ENCODE measurements at places on chromosomes 7 and 10.

GRCh38 chr10:71382757-71383156 lies 14.0 kb upstream of the CDH23 start:
- no peak for DNase-seq

GRCh38 chr10:28503114-28503513 lies 29.8 kb upstream of the WAC start:
- peak; percentile 3 for DNase-seq

- no peak for DNase-seq
Measured at GRCh38 chr7:135262623-135263320, 29.1 kb downstream of the STRA8 start.

GRCh38 chr7:25894002-25894901 lies 257.7 kb upstream of the NFE2L3 start:
- DNase-seq, result peak; percentile 24

DNA sequence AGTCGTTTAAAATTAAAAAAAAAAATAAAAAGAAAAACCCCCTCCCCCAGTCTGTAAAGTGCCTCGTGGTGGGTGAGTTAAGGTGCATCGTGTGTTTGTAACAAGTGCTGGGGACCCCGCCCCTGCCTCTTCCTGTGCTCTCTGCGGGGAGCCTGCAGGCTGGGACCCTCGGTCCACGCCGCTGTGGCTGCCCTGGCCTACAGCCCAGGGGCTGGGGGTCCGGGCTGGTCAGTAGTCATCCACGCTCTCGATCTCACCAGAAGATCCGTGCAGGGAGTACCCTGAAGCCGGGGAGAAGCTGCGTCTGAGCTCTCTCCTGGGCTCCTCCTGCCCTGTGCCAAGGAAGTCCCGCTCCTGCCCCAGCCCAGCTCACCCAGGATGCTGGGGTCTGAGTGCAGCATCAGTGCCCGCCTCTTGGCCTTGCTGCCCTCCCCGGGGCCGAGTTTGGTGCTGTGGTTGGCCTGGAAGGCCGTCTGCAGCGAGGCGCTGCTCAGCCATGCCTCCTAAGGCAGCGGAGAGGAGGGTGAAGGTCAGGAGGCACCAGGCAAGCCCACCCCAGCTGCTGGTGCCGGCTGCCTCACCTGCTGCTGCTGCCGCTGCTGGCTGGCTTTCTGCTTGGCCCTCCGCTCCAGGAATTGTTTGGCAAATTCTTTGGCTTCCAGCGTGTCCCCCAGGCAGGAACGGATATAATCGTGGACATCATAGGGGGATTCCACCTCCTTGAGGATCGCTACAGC lies 8.1 kb downstream of the GNB2 start:
- no peak for DNase-seq

DNA sequence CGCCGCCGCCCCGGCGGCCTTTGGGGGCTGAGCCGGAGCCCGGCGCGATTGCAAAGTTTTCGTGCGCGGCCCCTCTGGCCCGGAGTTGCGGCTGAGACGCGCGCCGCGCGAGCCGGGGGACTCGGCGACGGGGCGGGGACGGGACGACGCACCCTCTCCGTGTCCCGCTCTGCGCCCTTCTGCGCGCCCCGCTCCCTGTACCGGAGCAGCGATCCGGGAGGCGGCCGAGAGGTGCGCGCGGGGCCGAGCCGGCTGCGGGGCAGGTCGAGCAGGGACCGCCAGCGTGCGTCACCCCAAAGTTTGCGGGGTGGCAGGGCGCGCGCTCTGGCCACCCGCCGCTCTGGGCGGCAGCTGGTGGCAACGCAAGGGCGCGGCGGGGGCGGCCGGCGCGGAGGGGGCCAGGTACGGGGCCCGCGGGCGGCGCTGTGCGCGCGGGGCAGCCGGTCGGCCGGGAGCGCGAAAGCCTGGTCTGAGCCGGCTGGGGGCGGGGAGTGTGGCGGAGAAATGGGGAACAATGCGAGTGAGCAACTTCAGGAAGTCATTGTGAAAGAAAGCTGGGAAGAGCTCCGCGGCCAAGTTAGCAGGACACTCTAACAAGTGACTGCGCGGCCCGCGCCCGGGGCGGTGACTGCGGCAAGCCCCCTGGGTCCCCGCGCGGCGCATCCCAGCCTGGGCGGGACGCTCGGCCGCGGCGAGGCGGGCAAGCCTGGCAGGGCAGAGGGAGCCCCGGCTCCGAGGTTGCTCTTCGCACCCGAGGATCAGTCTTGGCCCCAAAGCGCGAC lies at the start of gene IKZF1:
IKZF1 (plus strand) TSS at position 588 of the 782 bp plus-strand sequence. CDS start 14,346 bp downstream, outside the sequence.
- no peak for DNase-seq

- no peak for DNase-seq
Measured at GRCh38 chr10:80154626-80154977, 22.1 kb downstream of the PLAC9 start.

GRCh38 chr10:1461016-1461415 lies 276.3 kb downstream of the ADARB2 start:
- DNase-seq, result no peak

DNA sequence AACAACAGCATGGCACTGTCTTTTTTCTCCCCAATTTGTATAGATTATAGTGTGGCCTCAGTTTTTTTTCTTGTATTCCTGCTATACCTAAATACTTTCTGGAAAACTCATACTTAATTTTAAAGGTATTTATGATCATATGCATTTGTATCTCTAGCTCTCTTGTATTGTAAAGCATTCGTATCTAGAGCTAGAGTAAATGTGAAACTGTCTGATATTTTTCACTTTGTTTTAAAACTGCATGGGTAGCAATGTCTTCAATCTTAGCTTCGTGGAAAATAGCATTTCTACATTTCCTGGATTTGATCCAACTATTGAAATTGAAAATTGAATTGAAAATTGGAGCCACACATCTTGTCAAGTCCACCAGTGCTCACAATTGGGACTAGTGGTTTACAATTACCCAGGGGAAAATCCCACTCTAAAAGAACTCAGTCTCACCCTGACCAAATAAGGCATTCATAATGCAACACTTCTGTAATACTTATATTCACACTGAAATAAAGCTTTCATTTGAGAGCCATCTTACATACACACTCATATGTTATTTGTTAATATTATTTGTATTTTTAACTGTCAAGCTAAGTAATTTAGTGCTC lies 51.3 kb upstream of the KLF6 start:
- no peak for DNase-seq

GRCh38 chr7:7867846-7868571 lies 100.6 kb upstream of the GLCCI1 start:
- no peak for DNase-seq

- no peak for DNase-seq
Measured at GRCh38 chr10:125605167-125605566, 77.8 kb downstream of the TEX36 start.

GRCh38 chr10:104144931-104145330 lies 23.0 kb downstream of the SFR1 start:
- DNase-seq, result no peak

DNA sequence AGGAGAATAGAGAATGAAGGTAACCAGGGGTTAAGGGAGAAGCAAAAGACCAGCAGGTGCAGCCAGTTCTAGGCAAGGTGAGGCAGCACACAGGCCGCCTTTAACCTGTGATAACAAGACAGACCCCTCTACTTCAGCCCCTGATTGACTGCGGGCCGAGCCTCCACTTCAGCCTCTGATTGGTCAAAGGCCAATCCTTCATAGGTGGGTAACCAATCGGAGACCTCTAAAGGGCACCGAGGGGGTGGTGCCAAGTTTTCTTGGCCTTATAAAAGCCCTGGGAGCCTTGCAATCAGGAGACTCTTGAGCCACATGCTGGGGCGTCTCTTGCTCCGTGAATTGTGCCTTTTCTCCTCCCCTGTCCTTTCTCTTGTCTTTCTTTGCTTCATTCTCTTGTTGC lies 98.8 kb downstream of the ELFN1 start:
- DNase-seq, result no peak

GRCh38 chr7:138663725-138664710 lies 37.1 kb downstream of the SVOPL start:
- DNase-seq, result no peak

GRCh38 chr10:117223693-117224430 lies 17.1 kb upstream of the SLC18A2 start:
- no peak for DNase-seq

- peak; percentile 44 for DNase-seq
Measured at GRCh38 chr10:126640401-126640800, 30.1 kb downstream of the C10orf90 start.

All from HT1080 (cell line).